Astrocyte of the spinal cord (primary cell): ENCODE measurements at places on chromosomes 6 and 20.

DNA sequence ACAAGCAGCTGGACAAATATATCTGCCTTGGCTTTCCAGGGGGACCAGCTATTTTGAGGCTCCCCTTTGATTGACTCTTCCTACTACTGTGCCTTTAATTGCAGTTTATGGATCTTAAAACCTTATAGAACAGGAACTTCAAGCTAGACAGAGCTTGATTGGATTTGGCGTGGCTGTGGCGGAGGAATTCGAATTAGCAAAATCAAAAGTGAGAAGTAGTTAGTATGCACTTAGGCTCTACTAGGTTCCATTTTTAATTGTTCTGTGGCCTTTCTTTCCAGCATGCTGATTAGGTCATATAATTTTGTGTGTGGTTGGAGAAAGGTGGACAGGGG is 248.0 kb downstream of the HIVEP2 start:
- no peak for DNase-seq

- no peak for DNase-seq
Measured at GRCh38 chr20:25286917-25287316, 39.0 kb downstream of the PYGB start.

GRCh38 chr20:60361761-60362395 is 403.7 kb downstream of the CDH26 start:
- no peak for DNase-seq

- no peak for DNase-seq
Measured at GRCh38 chr20:43191143-43191542, 1.4 kb upstream of the PTPRT start.

- peak; percentile 94 for DNase-seq
Measured at GRCh38 chr6:2714111-2714895, 36.4 kb downstream of the MYLK4 start.

DNA sequence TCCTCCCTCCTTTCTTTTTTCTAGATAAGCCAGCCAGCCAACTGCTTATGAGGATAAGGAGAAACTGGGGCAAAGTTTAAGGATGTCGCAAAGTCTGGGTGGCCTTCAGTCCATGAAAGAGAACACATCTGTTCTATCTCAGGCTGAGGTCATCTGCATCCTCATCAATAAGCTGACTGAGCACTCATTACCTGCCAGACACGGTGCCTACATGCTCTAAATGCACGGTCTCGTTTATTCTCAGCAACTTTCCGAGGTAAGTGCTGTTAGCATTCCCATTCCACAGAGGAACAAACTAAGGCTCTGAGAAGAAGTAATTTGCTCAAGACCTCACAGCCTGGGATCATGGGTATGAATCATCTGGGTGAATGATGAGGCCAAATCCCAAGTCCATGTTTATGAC is 133.1 kb downstream of the BCAS1 start:
- DNase-seq = no peak

GRCh38 chr20:41452226-41452625 is 85.6 kb upstream of the EMILIN3 start:
- DNase-seq = no peak

GRCh38 chr6:134637847-134638437 is 312.0 kb downstream of the ALDH8A1 start:
- no peak for DNase-seq

- peak; percentile 64 for DNase-seq
Measured at GRCh38 chr20:56628873-56629463, at the start of gene TFAP2C. TFAP2C (plus strand) TSS chr20:56629306; CDS start chr20:56629545, 239 bp downstream.

GRCh38 chr6:81962198-81962597 is 209.7 kb upstream of the TENT5A start:
- DNase-seq = no peak

- no peak for DNase-seq
Measured at GRCh38 chr6:107284805-107285204, 169.5 kb upstream of the BEND3 start.

GRCh38 chr6:85402922-85403321 is 47.0 kb upstream of the NT5E start:
- no peak for DNase-seq

- DNase-seq = no peak
Measured at GRCh38 chr6:170257376-170257775, 33.5 kb downstream of the DLL1 start.

DNA sequence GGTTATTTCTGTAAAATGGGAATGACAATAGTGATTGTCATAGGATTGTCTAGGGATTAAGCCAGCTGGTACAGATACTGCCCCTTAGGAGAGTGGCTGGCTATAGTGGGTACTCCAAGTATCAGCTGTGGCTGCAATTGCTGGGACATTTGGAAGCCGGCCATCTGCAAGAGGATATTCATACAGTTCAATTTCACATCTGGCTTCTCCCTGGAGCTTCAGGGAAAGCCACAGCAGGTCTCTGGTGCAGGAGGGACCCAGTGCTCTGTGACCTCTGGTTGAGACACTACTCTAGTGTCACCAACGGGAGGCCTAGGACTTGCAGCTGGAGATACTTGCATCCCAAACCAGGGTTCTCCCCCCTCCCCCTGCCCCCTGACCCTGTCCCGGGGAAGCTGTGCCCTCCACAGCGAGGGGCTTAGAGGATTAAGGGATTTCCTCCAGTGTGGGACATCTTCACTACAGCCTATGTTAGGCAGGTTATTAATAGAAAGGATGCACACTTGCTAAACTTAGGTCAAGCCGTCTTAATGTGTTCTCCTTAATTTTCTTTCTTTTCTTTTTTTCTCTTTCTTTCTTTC is 2.7 kb downstream of the SLC2A10 start:
- no peak for DNase-seq

GRCh38 chr20:56630086-56630493 is 984 bp downstream of the TFAP2C start:
- peak; percentile 87 for DNase-seq

- DNase-seq = no peak
Measured at GRCh38 chr6:168577496-168577895, 136.5 kb downstream of the SMOC2 start.

DNA sequence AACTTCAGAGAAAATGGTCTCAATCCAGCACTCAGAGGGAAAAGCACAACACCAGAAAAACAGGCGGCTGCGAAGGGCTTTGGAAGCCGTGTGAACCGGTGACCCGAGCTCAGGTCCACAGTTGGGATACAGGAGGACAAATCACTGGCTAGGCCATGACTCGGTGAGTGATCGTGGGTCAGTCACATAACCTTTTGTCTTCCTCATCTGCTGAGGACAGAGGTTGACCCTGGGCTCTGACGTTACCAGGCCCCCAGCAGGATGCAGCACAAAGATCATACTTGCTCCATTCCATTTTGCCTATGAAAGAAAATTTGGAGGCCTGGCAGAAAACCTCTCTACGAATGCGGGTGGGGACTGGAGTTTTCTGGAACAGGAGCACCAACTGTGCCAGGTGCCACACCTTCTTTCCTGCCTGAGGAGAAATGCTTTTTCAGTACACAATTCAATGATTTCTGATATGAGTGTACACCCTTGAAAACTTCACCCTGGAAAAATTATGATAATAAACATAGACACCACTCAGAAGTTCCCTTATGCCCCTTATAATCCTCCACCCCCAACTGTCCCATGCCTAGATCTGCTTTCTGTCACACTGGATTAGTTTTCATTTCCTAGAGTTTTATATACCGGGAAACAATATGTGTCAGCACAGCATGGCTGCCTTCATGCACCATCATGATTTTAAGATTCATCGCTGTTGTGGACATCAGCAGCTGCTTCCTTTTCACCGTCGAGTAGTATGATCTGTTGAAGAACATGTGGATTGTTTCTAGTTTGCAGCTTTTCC is 85.3 kb upstream of the RALGAPA2 start:
- DNase-seq = no peak

DNA sequence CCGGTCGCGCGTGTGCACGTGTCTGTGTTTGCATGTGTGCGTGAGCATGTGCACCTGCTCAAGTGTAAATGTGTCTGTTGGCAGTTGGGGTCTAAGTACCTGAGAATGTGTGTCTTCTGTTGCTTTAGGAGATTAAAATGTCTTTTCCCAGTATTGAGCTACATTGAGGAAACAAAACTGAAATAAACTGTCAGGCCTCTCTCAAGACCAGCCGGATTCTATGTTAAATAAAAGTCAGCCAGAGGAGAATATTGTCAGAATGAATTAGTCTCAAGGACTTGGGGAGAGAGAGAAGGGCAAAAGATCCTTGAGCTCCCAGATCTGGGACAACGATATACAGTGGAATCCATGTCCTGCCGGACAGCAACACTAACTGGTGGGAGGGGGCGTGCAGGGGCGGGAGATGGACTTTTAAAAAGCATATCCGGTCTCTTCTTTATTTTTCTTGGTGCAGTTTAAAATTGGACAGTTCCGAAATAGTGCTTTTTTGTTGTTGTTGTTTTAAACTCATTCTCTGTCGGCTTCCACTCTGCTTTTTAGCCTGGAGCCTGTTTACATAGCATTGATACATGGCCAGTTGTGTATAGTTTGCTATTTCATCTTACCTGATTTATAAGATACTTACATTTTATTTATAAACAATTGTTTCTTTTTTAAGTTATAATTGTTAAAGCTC is 3.3 kb upstream of the TBX18 start:
- peak; percentile 31 for DNase-seq

- no peak for DNase-seq
Measured at GRCh38 chr20:1569415-1569881, 11.9 kb upstream of the SIRPD start.

GRCh38 chr6:56406276-56407269 is 159.2 kb upstream of the COL21A1 start:
- no peak for DNase-seq

DNA sequence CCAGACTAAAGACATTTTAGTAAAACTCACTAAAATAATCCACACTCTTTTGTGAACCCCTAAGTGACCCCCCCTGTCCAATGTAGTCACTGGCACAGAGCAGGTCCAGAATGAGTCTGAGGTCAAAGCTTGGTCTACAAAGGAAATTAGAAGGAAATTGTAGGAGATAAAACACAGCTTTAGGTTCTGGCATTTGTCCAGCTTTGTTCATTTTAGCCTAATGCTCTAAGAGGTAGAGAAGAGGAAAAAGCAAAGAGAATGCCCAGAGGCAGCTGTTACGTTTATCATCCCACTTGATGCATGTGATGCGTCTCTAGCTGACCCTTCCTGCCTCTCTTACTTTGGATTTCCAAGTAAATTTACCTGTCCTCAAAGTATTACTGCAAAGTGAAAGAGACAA is 62.5 kb downstream of the CNKSR3 start:
- peak; percentile 42 for DNase-seq

DNA sequence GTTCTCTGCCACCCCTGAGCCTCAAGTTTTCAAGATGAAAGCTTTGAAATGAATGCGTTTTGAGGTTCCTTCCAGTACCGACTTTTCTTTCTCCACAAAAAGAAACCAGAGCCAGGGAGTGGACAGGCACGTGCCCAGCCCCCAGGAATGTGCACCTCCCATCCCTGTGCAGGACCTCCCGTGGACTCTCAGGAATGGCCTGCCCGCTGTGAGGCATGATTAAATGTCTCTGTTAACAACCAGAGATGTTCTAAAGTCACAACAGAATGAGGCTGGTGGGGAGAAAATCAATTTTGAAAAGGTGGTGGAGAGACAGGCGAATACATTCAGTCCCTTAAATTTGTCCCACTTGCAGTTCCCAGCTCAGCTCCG is 1.5 kb downstream of the TGM3 start:
- peak; percentile 4 for DNase-seq

- DNase-seq = no peak
Measured at GRCh38 chr6:32960563-32960962, 7.7 kb upstream of the HLA-DMA start.

DNA sequence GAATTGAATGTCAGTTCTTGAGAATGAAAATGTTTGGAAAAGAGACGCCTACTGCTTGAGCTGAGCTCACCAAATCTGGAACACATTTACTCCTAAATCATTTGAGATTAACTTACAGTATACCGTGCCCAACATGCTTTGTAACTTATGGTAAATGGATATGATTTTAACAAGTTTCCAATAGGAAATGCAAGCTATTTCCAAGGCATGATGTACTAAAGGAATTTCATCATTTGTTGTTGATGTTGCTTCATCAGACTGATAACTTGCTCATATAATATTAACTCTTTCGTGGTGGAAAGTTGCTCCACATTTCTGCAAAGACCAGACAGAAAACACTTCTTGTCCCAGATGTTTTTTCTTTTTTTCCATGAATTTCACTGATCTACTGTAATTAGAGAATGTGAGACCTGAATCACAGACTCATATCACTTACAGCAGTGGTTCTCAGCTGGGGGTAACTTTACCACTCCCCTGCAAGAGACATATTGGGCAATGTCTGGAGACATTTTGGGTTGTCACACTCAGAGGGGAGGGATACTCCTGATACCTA is 116.6 kb upstream of the TRAF3IP2 start:
- DNase-seq = peak; percentile 53

DNA sequence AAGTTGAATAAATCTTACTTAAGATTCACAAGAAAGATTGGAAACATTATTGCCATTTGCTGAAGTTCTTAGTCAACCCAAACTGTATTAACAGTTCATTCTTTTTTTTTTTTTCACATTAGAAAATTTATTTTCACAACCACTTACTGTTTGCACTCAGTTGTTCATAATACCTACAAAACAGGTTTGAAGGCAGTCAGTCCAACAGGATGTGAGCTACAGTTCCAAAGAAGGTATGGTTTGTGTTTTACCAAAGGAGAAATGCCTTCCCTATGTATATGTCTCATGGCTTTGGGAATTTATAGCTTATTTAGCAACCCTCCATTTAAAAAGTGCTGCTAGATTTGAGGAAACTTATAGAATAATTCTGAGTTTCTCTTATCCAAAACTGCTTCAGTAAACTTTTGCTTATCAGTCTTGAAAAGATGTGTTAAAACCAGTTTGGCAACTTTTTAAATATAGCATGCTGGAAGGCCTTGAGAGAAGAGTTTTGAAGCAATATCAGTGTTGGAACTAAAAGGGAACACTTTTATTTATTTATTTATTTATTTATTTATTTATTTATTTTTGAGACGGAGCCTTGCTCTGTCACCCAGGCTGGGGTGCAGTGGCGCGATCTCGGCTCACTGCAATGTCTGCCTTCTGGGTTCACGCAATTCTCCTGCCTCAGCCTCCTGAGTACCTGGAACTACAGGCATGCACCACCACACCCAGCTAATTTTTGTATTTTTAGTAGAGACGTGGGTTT is 46.8 kb upstream of the RREB1 start:
- no peak for DNase-seq

DNA sequence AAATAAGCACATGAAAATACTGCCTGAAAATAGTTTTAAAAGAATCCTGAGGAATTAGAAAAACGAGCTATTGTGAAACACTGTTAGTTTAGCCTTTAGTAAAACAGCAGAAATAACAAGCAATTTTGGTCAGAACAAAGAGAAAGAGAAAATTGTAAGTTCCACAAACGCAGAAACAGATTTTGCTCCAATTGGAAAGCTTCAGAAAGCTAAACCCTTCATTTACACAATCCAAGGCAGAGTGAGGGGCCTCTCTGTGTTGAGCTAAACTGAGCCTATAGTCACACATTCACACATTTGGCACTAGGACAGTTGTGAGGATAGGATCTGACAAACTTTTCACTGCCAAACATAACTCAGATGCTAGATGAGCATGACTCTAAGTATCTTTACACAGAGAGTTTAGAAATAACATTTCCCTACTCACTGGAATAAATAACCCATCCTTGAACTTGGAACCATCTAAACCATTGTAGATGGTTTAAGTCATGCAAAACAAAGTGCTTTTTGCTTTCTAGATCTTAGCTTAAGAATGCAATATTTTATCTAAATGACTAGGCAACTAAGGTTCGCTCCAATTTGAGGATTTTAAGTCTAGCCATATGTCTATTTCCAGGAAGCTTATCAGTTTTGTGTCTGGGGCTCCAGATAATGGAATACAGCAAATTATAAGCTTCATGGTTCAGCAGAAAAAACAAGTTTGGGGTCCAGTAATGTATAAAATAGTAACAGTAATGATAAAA is 122.6 kb downstream of the SGK1 start:
- DNase-seq = peak; percentile 27

GRCh38 chr20:22999756-23000155 is 35.4 kb upstream of the SSTR4 start:
- DNase-seq = peak; percentile 6
